NCI-H146 (cell line): ENCODE measurements at places on chromosomes 12 and 14.

DNA sequence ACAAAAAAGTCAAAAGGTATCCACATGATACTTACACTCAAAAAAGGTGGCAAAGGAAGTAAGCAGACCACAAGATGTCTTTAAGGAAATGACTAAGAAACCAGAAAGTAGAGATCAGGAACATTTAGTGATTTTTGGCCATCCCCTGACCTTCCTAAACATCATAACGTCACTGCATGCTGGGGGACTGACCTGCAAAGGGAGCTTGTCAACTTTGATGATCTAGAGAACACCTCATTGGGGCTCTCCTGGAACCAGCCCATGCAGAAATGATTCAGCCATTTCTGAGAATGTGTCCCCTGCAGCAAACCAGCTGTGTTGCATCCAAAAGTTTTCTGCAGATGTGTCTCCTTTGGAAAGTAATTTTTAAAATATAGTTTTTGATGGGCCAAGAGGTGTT, 152.2 kb upstream of the RASSF8 start:
- no peak for DNase-seq

DNA sequence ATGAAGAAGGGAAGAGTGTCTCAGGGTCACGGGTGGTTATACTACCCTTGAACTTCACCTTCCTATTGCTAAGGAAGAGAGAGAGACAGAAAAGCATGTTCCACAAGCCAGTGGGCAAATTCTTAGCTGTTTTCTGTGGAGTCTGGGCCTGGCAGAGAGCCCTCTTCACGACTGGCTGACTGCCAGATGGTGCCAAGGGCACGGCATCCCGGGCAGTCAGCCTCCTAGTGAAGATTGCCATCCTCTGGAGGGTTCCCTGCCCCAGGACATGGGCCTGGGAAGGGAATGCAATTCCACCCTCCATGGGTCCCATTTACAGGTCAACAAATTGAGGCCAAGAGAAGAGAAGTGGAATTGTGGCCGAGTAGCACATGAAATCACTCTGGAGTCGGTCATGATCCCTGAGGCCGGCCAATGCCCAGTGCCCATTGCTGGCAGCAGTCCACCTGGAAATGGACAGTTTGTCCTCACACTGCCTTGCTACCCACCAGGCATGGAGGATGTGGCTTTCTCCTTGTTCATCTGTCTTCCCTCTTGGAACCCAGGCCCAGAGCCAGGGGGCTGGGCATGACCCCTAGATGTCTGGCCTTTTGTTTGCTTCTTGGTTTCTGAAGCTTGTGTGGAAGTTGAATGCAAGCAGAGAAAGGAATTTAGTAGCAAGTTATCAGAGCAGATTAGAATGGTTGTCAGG, 9.9 kb downstream of the TUNAR start:
- no peak for DNase-seq

DNA sequence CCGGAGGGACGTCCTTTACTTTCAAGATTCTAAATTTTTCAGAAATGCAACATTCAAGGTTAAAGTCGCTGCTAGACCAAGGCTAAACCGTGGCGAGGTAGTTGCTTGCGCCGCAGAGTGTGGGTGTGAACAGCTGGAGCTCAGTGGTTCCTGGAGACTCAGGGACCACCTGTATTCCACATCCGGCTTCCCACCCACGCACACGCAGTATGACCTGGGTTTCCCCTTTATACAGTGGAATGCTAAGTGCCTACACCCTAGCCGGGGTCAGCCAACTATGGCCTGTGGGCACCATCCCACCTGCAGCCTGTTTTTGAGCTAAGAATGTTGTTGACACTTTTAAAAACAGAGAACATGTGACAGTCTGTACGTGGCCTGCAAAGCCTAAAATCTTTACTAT, 42.9 kb upstream of the TESC start:
- DNase-seq, result no peak

GRCh38 chr14:71613168-71613567, 319.1 kb upstream of the RGS6 start:
- no peak for DNase-seq

GRCh38 chr12:71371122-71371521, 68.5 kb upstream of the LGR5 start:
- DNase-seq, result no peak

- peak; percentile 52 for DNase-seq
These were observed 108.5 kb downstream of the SCARB1 start for GRCh38 chr12:124754949-124755800.

DNA sequence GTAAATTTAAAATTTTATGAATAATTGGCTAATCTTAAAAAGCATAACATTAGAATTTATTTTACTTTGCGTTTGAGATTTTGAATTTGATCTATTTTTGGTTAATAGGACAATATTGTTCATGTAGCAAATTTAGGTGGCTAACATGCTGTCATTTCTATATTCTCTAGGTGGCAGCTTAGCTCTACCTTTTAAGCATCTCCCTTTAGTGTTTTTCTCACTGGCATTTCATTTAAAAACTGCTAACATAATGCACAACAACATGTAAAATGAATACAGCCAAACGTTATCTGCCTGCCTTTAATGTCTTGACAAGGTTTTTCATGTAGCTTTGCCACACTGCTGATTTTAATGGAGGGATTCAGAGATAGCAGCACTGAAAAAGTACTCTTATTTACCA, 272.4 kb upstream of the FBXO33 start:
- DNase-seq, result no peak

- no peak for DNase-seq
These were observed 149.6 kb downstream of the KSR2 start for GRCh38 chr12:117819160-117819559.

- DNase-seq, result no peak
These were observed 114.3 kb downstream of the DIP2B start for GRCh38 chr12:50618864-50619609.

DNA sequence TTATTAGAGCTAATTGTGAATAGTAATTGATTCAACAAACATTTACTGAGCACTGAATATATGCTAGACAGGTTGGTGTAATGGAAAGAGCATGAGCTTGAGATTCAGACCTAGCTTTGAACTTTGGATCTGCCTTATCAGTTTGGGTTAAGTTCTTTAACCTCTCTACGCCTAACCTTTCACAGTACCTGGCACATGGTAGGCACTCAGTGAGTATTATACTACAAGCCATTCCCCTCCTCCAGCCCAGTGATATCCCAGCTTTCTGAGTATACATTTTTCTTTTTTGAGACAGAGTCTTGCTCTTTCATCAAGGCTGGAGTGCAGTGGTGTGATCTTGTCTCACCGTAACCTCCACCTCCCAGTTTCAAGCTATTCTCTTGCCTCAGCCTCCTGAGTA, 32.0 kb downstream of the FAM177A1 start:
- DNase-seq, result no peak

- DNase-seq, result peak; percentile 25
These were observed 17.1 kb downstream of the FOS start for GRCh38 chr14:75295491-75296345.

GRCh38 chr12:100860611-100861010, 66.0 kb downstream of the ANO4 start:
- DNase-seq, result no peak

GRCh38 chr12:63152321-63152700, 1.3 kb upstream of the AVPR1A start:
- DNase-seq, result peak; percentile 9

DNA sequence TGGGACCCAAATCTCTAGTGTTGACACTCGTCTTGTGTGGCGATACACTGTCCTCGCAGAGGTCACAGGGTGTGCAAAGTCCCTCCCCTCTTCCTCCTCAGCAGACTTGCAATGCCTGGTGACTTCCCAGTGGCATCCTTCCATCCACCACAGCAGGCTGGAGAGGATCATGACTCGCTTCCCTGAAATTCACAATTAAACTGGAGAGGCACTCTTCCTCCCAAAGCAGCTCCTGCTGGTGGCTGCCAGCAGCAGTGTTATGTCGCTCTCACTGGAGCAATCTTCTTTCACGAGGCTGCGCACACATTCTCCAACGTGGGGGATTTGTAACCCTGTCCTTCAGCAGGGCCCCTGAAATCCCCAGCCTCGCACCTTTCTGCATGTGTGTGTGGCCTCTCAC, 145.2 kb upstream of the TMCC3 start:
- no peak for DNase-seq

DNA sequence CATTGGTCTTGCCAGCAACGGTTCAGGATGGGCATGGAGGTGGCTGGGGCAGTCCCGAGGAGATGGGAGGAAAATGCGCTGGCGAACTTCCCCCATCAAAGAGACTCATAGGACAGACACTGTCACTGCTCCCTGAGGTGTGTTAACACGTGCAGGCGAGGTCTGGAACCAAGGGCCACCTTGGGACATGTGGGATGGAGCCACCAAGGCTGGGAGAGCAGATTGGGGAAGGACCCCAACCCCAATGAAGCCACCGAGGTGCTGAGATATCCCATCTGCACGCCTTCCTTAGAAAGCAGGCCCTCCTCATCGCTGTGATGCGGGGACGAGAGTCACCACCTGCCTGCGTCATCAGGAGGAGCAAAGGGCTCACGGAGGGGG, 16.9 kb upstream of the BEGAIN start:
- no peak for DNase-seq

DNA sequence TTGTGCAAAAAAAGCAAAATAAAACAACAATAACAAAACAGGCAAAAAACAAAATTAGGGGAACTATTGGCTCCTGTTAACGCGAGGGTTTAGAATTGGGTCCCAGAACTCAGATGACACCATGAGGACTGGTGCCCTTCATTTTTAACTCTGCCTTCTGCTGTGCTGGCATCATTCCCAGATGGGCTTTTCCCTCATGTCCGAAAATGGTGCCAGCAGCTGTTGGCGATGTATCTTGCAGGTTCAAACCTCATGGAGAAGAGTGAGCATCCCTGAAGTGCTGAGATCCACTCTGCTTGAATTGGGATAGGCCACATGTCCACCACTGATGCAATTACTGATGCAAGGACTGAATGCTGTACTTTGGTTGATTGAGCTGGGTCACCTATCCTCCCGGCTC, 61.1 kb downstream of the MYRFL start:
- no peak for DNase-seq

GRCh38 chr12:85825746-85826145, 10.5 kb downstream of the RASSF9 start:
- peak; percentile 92 for DNase-seq

DNA sequence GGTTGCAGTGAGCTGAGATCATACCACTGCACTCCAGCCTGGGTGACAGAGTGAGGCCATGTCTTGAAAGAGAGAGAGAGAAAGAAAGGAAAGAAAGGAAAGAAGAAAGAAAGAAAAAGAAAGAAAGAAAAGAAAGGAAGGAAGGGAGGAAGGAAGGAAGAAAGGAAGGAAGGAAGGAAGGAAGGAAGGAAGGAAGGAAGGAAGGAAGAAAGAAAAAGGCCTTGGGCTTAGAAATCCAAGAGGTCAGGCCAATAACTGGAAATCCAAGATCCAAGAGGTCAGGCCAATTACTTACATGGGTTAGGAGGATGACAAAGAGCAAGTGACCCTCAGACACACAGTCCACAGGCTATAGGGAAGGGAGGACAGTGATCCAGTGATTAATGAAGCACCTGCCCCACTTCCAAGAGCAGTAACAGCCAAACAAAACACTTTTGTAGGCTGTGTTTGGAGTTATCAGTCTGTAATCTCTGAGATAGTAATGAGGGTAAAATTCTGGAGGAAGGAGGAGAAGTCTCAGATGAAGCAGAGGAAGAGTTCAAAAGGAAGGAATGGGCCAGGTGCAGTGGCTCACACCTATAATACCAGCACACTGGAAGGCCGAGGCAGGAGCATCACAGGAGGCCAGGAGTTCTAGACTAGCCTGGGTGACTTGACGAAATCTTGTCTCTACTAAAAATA, 32.2 kb upstream of the SPTLC2 start:
- no peak for DNase-seq

GRCh38 chr12:4303750-4304149, 17.3 kb upstream of the TIGAR start:
- no peak for DNase-seq

GRCh38 chr14:61188978-61189808, 91.9 kb downstream of the TMEM30B start:
- peak; percentile 49 for DNase-seq

GRCh38 chr12:98456576-98457573, 58.5 kb upstream of the TMPO start:
- peak; percentile 82 for DNase-seq

DNA sequence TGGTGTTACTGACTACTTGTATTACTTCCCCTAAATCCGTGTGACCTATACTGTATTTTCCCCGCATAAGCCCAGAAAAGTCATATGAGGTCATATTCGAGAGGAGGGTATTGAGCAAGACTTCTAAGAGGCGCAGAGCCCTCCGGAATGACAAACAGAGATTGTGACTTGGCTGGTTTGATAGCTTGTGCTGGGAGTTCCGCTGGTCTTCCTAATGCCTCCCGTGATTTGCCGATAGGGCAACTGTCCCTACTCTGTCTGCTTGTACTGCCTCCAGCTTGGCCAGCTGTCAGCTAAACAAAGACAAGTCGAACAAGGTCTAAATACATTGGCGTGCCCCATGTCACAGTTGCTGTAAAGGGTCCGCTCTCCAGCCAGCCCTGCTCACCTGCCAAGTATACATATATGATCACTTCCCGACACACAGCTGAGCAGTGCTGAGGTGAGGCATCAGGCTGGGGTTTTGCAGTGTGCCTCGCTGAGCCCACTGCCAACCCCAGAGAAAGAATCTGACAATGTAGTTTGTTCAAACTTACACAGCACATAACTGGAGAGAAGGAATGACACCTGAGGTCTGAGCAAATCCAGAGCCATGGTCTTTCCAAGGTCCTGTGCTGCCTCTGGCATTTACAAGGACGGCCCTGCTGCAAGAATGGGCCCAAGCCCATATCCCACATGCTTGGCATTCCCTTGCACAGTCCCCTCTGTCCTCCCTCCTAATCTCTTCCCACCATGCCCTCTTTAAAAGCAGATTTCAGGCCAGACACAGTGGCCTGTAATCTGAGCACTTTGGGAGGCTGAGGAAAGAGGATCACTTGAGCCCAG, 23.7 kb downstream of the LGMN start:
- DNase-seq, result no peak

- DNase-seq, result no peak
These were observed 10.1 kb downstream of the ADSS1 start for GRCh38 chr14:104734051-104734587.

DNA sequence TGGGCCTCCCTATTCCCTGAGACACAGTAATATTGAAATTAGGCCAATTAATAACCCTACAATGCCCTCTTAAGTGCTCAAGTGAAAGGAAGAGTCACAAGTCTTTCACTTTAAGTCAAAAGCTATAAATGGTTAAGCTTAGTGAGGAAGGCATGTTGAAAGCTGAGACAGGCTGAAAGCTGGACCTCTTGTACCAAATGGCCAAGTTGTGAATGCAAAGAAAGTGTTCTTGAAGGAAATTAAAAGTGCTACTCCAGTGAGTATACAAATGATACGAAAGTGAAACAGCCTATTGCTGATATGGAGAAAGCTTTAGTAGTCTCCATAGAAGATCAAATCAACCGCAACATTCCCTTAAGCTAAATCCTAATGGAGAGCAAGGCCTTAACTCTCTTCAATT, 140.8 kb downstream of the PTCSC3 start:
- no peak for DNase-seq

DNA sequence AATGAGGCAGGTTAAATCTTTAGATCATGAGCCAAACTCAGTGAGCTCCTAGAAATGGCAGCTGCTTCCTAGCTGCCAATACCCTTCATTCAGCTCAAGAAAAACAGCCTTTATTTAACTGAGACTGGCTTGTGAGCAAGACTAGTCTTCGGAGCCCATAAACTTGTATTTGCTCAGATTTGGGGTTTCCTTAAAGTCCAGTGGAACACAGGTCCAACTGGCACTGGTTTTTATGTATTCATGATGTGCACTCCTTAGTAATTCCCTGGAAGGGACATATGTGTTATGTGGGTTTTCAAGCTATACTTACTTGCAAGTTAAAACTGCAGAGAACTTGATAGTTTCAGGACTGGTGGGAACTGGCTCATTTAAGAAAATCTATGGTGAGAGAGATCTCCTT, 380.1 kb upstream of the TMEM132C start:
- DNase-seq, result no peak

- peak; percentile 35 for DNase-seq
These were observed 218.9 kb downstream of the ITPR2 start for GRCh38 chr12:26614011-26614616.
